Neural crest cell (in vitro differentiated cells): ENCODE measurements at places on chromosomes 11 and 22.

- DNase-seq, result no peak
These were observed 34.6 kb downstream of the EHF start for GRCh38 chr11:34655335-34656008.

- DNase-seq, result peak; percentile 2
These were observed 108.4 kb upstream of the CSNK2A3 start for GRCh38 chr11:11461473-11461872.

- no peak for DNase-seq
These were observed 5.1 kb downstream of the MPZL3 start for GRCh38 chr11:118247041-118247440.

DNA sequence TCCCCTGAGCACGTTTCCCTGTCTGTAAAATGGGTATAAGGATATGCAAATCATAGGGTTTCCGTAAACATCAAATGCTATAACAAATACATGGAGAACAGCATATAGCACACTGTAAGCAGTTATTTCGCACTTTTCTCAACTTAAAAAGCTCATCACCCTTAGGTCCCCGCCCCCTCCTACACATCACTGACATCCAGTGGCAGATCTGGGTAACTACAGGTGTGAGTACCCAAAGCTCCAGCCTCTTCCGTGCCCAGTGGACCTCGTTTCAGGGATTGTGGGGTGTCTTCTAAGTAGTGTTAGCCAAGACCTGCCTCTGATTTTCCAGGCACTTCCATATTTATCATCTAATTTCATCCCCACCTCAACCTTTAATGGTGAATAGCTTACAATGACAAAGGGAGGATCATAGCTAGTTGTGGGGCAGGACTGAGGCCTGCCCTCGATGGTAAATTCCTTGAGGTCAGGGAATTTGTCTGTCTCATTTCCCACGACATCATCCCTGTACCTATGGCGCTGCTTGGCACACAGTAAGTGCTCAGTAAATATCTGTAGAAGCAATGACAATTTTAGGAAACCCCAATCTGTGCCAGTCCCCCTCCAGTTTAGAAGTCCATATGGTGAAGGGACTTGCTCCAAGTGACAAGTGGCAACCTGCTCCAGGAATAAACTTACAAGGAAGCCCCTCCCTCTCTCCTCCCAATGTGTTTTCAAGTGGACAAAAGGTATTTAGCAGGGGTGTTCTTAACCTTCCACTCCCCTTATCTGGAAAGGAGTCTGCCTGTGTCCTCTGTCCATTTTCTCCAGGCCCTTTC, 340.5 kb downstream of the TENM4 start:
- peak; percentile 38 for DNase-seq

- no peak for DNase-seq
These were observed 27.4 kb downstream of the FBLN1 start for GRCh38 chr22:45529971-45530575.

GRCh38 chr22:30873661-30874060, 94.9 kb downstream of the MORC2 start:
- no peak for DNase-seq

- DNase-seq, result no peak
These were observed 8.7 kb downstream of the CAPN5 start for GRCh38 chr11:77075425-77075905.

DNA sequence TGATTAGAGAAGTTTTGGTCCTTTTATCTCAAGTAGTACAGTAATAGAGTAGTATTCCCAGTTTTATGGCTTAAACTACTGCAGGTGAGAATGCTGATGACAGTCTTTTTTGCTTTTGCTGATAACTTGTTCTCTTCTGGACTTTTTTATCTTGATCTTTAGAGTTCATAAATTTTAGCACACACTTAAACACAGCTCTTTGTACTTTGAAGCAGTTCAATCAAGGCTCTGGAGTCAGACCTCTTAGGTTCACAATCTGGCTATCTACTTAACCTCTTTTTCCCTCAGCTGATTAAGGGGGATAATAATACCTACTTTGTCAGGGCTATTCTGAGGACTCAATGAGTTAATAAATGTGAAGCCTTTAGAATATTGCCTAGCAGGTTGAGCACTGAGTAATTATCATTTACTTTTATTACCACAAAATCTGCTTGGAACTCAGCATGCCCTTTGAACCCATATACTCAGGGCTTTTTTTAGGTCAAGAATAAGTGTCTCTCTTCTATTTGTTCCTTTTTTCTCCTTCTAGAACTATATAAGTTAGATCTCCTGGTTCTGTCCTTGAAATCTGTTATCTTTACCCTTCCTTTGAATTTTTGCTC, 51.9 kb downstream of the CSTF3 start:
- DNase-seq, result no peak

- no peak for DNase-seq
These were observed 11.9 kb downstream of the MGAT3 start for GRCh38 chr22:39468487-39469325.

DNA sequence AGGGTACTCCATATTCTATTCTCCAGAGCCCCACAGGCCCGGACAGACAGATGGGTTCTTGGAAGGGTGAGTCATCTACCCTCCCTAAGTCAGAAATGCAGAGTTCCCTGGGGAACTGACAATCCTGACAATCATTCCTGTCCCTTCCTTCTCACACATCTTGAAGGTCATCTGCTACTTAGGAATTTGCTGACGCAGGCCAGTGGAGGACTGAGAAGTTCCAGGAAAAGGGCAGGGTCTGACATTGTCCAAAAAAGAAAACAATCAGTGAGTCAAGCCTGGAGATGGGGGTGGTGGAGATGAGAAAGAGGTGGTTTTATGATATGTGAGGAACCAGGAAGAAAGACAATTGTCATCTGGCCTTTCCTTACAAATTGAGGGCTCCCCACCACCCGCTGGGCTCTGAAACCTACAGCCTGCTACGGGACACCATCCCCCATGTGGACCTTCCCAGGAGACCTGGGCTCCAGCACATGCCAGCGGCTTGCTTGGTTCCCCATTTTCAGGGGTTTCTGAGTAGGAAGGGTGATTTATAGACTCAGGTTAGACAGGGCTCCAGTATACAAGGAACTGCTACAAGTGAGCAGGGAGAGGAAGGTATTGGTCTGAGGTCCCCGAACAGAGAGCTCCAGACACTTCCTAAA, 12.9 kb downstream of the CD59 start:
- DNase-seq, result no peak

DNA sequence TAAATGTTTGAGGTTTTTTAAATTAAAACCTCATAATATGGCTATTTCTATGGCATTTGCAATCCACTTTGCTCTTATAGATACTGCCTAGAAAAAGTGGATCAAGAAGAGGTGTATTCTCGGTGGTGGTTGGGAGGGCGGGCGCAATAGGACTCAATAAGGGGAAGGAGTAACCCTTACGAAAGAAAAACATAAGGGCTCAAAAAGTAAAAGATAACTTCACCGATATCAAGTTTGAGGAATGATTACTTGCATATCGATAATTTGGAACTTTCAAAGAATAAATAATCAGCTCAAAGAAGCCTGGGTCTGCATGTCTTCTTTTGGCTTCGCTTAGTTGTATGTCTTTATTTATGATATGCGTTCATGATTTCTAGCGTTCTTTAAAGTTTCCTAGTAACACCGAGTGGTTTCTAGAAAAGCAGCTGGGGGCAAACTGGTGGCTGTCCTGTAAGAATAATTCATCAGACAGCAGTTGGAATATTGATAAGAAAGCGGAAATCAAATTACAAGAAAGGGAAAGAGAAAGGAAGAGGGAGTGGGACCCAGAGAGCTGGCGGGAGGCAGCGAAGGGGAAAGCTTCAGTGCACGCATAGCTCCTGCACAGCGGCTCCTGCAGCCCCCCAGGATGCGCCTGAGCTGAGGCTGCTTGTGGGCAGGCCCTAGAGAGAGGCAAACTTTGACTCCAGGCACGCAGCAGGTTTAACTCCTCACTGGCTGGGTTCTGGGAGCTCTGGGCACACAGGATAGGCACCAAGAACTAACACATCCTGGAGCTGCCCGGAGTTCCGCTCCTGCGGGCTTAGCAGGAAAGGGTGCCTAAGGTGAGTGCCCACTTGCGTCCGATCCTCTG, 9.1 kb upstream of the FLI1 start:
- DNase-seq, result no peak

DNA sequence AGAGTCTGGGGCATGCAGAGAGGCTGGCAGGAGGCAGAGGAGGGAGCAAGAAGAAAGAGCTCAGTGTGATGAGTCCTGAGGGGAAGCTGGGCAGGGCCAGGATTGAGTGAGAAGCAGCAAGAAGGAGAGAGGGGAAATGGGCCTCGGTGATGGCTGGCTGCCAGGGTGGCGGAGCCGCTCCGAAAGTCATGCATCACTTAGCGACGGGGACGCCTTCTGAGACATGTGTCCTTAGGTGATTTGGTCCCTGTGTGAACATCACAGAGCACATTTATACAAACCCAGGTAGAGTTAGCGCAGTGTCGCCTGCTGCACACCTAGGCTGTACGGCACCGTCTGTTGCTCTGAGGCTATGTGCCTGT, 15.1 kb downstream of the TBC1D22A start:
- no peak for DNase-seq

GRCh38 chr11:45332276-45332934, 46.3 kb upstream of the SYT13 start:
- peak; percentile 46 for DNase-seq

- no peak for DNase-seq
These were observed 531.7 kb downstream of the TBC1D22A start for GRCh38 chr22:47294222-47294532.

- DNase-seq, result no peak
These were observed 16.7 kb downstream of the PIK3IP1 start for GRCh38 chr22:31275576-31275975.

GRCh38 chr22:33599596-33599995, 320.7 kb downstream of the LARGE1 start:
- DNase-seq, result no peak

DNA sequence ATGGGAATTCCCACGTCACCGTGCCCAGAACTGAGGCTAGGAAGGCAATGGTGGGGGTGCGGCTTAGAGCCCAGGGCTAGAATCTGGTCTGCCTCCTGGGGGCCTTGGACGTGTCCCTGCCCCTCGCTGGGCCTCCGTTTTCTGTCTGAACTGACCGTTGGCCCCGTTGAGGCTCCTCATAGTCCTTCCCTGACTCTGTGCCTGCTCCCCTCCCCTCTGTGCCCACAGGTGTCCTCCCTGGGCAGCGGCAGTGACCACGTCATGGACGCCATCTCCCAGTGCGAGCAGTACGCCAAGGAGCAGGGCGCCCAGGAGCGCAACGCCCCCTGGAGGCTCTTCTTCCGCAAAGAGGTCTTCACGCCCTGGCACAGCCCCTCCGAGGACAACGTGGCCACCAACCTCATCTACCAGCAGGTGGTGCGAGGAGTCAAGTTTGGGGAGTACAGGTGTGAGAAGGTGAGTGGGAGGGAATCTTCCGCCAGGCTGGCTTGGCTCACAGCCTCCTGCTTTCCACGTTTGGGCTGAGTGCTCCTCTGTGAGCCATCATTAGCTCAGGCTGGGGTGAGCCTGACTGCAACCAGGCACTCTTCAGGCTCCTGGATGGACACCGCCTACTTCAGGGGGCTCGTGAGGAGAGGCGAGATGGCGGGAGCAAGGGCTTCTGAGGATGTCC, 63.9 kb downstream of the MYO7A start:
- peak; percentile 68 for DNase-seq

- DNase-seq, result no peak
These were observed 14.6 kb downstream of the SCGB2A1 start for GRCh38 chr11:62223095-62223494.

DNA sequence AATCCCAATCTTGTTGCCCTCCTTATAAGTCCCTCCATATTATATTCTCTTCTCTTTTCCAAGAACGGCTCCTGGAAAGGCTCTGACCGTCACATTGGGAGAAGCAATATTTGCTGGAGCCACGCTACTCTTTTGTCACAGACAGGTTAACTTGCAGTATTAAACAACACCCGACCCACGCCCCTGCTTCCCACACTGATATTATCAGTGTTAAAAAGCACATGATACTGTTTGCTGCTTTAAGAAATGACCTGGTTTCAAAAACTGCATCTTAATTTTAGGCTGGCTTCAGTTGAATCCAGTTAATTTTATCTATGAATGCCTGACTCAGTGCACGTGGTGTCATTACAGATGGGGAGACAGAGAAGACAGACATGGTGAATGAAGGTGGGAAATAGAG, 3.1 kb downstream of the FLI1 start:
- no peak for DNase-seq

GRCh38 chr11:131979364-131979763, 608.9 kb downstream of the NTM start:
- DNase-seq, result no peak

DNA sequence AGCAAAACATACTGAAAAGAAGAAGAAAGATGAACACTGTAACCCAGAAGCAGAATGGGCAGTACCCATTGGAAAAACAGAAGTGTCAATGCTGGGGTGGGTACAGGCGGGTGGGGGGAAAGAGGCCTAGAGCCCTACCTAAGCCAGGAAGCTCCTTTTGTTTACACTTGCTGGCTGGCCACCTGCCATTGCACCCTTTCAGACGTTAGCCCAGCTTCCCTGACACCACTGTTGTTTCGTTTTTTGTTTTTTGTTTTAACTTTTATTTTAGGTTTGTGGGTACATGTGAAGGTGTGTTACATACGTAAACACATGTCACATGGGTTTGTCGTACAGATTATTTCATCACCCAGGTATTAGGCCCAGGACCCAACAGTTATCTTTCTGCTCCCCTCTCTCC, 55.4 kb downstream of the PLEKHA7 start:
- DNase-seq, result no peak

GRCh38 chr11:41245184-41245583, 214.3 kb downstream of the LRRC4C start:
- no peak for DNase-seq

GRCh38 chr11:11805228-11805627, 36.5 kb upstream of the USP47 start:
- no peak for DNase-seq

- no peak for DNase-seq
These were observed 588 bp downstream of the TSPAN32 start for GRCh38 chr11:2302306-2302895.

GRCh38 chr11:107545101-107545514, 20.4 kb downstream of the ALKBH8 start:
- no peak for DNase-seq

DNA sequence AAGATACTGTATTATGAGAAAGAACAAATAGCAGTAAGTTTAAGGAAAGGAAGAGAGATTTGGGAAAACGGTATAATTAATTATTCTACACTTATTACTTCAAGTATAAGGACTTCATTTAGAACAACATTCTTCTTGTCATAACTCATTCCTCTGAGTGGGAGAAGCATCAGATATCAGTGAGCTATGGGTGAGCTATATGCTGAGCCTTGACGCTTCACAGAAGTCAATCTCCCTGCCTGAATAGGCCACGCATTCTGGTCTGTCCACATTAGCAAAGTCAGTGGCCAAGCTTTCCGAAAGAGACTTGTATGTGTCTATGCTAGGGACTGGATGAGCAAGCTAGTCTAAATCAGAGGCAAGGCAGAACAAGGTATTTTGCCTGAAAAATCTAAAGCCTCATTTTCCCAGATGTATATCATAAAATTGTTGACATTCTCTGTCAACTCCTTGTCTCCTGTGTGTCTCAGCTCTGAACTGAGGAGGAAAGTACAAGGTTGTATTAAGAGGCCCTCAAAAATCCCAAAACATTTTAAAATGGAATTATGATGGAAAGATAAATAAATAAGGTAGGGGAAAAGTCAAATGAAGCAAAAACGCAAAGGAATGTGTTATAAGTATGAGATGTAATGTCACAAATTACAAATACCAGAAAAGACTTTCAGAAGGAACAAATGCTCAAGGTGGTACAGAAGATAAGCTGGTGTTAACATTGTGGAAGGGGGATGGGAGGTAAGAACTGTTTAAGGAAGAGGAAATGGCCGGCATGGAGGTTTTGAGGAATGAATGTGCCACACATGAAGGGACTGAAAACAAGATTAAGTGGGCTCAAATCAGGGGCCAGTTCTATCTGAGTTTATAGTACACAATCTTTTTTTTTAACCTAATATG, 1.4 kb downstream of the OR52N2 start:
- DNase-seq, result no peak
